SIG-M5 (cell line): ENCODE measurements at places on chromosomes 11 and 22.

DNA sequence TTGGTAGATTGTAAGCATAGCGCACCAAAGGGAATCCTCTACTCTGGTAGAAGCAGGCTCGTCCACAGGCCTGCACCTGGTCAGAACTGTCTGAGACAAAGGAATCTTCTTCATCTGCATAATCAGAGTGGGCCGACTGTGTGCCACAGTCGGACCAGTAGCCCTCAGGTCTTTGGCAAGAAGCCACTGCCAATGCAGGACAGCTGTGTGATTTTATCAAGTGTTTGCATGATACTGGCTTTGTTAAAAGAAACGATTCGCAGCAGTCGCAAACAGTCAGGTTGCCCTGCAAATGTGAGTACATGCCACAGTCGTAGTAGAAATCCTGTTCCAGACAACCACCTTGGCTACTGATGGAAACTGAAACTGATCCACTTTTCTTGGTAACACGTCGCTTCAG lies 4.9 kb upstream of the CCDC34 start:
- DNase-seq: no peak

- no peak for DNase-seq
Observed at GRCh38 chr11:16781936-16782919, 43.8 kb downstream of the C11orf58 start.

DNA sequence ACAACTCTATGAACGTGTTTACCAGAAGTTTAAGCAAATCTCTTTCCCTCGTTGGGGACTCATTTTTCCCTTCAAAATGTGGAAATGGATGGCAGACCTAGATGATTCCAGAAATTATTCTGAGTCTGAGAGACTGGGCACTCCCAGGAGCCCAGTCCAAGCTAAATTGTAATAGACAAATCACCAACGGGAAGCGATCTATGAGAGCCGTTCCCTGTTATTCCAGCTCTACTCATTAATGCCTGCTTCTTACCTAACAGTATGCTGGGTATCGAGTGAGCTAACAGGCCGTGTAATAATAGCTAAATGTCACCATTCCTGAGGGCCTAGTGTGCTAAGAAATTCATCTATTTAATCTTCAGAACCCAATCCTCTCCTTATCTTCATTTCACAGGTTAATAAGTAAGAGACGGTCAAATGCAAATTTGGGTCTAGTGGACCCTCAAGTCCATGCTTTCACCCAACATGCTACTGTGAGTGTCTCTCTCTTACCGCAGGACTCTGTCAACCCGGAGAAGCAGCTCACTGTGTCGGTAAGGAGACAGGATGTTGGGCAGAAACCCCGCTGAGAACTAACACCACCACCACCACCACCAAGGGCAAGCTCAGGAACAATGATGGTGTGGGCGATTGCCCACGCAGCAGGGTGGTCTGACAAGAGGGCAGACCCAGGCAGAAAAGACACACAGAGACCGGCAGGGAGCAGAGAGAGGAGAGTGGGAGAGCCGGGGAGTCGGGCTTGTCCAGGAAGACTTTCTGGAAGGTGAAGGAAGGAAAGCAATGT lies 57.1 kb upstream of the TIMP3 start:
- no peak for DNase-seq

GRCh38 chr22:49753276-49753890 lies 74.3 kb downstream of the BRD1 start:
- no peak for DNase-seq
